CD4-positive, alpha-beta T cell treated with Interferon alpha-2 for 1 hour (primary cell): ENCODE measurements at places on chromosomes 13 and 19.

DNA sequence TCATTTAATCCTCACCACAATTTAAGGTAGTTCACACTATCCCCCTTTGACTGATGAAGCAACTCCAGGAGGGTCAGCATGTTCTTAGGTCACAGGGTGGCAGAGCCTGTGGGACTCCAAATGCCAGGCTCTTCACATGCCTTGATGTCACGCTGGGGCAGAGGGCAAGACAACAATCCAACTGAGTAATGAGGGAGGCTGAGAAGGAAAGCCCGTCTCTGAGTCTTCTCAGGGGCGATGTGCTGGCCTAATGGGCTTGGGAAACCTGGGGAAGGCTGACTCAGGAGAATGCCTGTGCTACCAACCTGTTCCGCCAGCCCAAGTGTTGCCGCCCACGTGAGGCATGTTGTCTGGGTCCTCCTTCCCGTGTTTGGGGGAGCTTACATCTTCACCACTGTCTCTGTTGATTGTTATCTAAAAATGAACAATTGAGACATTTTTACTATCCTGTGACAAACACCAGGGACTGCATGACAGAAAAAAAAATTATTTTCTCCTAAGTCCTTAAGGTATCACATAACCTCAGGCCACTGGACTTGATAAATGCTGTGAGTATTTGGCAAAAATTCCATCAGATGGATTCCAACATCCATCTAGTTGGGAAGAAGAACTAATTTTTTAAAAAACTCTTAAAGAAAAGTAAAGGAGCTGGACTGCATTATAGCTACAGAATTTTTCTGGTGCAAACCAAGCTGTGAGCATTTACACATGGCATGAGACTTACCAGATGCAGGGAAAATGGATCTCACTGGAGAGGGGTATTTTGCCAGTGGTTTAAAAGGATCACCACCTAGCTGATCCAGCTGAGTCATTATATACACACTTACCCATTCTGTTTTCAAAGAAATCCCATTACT, 157.5 kb downstream of the RGCC start:
- no peak for DNase-seq

GRCh38 chr13:52600666-52601065, 41.6 kb upstream of the HNRNPA1L2 start:
- no peak for DNase-seq

GRCh38 chr19:13984875-13985741, 21.0 kb downstream of the RFX1 start:
- DNase-seq = peak; percentile 45

DNA sequence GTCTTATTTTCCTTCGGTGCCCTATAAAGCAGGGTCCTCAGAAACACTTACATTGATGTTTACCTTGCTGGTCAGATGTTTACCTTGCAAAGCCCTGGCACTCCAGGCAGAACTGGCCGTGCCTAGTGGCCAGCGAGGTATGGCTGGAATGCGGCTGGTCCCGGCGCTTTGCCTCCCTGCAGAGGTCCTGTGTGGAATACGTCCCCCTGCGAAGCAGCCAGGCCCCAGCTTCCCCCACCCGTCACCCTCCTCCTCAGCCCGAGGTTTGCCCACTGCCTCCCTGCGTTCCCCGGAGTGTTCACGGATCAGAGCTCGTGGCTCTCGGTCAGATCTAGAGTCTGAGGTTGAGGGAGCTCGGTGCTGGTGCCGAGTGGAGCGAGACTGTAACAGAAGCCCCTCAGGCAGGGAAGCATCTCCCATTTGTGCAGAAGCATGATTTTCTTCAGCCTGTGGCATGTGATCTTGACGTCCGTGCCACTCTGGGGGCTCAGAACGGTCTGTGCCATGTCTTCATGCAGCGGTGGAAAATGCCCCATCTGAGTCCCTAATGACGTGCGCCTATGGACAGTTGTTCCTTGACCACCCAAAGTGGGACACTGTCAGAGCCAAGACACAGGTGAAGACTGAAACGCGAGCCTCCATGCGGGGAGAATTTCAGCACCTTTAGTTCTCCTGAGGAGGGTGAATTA, 54.8 kb upstream of the SOX1 start:
- DNase-seq = no peak

GRCh38 chr19:55165952-55166529, 372 bp downstream of the DNAAF3 start:
- peak; percentile 61 for DNase-seq
